Activated CD8-positive, alpha-beta memory T cell treated with anti-CD3 and anti-CD28 coated beads for 1 hour (primary cell): ENCODE measurements at places on chromosomes 3 and 15.

DNA sequence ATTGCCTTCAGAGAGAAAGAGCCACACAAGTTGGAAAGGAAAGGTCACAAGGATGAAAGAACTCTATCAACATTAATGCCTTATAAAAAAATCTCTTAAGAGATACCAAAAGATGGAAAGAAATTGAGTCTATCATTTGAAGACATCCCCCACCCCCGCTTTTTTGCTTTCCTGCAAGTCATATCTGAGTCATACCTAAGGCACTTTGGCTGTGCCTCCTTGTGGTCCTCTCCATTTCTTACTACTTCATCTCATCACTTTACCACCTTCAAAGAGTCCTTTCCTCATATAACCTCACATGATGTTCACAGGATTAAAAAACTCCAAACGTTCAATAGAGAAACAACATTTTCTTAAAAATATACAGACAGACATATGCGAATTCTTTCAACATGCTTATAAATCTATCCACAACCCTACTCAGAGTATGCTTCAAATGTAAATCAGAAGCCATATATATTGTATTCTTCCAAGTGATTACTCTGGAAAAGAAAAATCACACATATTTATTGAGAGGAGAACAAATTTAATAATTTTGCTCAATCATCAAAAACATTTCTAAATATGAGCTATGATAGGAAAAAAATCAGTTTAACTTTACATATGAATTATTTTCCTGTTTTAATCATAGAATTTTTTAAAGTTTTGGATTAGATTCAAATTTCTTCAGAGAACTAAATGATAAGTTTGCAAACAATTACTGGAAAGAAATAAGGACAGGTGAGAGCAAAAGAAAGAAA is 1003.9 kb upstream of the CFAP20DC start:
- DNase-seq: no peak

GRCh38 chr3:144127700-144128099 is 156.1 kb downstream of the DIPK2A start:
- DNase-seq: no peak

- no peak for DNase-seq
Observed at GRCh38 chr15:66287461-66288057, 5.8 kb upstream of the DIS3L start.

GRCh38 chr3:195907684-195907933 is 742 bp downstream of the TNK2 start:
- DNase-seq: no peak

DNA sequence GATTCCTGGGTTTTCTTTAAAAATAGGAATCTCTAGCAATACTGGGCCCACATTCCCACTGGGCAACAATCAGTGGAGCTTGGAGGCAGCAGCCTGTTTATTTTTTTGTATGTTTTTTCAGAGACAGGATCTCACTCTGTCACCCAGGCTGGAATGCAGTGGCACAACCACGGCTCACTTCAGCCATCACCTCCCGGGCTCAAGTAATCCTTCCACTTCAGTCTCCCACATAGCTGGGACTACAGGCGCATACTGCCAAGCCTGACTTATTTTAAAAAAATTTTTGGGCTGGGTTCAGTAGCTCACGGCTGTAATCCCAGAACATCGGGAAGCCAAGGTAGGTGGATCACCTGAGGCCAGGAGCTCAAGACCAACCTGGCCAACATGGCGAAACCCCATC is 29.1 kb upstream of the GNB5 start:
- no peak for DNase-seq

DNA sequence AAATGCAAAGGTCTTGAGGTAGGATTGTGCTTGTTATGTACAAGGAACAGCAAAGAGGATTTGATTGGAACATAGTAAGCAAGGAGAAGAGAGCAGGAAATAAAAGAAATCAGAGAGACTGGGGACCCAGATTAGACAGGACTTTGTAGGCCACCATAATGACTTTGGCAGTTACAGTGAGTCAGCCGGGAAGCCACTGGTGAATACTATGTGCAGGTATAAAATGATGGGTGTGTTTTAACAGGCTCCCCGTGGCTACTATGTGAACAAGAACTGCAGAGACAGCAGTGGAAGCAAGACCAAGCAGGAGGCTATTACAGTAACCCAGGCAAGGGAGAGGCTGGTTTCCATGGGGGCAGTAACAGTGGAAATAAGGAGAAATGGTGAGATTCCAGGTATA is 55.2 kb downstream of the NPTN start:
- no peak for DNase-seq

DNA sequence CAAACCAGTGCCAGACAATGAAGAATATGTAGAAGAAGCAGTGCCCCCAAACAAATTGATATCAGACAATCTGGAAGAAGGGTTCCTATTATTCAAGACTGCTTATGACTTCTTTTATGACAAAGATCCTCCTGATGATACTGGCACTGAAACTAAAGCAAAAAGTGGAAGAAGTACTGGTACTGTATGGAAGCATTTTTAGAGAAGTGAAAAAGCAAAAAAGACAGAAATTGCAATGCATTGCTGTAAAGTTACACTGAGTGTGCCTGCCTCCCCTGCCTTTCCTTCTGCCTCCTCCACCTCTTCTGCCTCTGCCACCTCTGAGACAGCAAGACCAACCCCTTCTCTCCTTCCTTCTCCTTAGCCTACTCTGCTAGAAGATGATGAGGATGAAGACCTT is 167.6 kb downstream of the PLCL2 start:
- DNase-seq: no peak

GRCh38 chr3:60742606-60743145 is 508.6 kb downstream of the FHIT start:
- DNase-seq: no peak

GRCh38 chr15:96959501-96959900 is 629.0 kb downstream of the NR2F2 start:
- no peak for DNase-seq
